Renal cortex interstitium (tissue), 15 donors: ENCODE measurements at places on chromosomes 16 and 17.

GRCh38 chr16:65463652-65464260, 341.9 kb upstream of the CDH11 start:
- no peak for DNase-seq

DNA sequence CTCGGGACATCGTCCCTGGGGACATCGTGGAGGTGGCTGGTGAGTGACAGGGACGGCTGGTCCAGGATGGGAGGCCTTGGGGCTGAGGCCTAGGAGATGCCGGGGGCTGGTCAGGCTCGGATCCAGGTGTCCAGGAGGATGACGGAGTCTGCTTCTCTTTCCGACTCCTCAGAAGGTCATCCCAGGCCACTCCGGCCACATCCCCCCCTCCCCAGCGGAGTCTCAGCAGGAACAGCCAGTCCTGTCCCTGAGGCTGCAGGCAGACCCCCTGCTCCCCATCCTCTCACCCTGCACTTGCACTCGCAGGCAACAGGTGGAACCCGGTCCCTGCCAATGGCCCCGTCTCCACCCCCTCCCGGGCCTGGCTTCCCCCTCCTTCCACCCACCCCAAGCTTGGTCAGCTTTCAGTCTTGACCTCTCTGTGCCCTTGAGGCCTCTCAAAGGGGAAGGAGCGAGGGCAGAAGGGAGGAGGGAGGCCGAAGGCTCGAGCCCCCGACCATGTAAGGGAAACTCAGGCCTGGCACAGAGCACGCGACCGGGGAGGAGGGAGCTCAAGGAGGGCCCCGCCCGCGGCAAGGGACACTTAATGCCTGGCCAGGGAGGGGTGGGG, 4.4 kb downstream of the ATP2A1 start:
- DNase-seq: no peak

DNA sequence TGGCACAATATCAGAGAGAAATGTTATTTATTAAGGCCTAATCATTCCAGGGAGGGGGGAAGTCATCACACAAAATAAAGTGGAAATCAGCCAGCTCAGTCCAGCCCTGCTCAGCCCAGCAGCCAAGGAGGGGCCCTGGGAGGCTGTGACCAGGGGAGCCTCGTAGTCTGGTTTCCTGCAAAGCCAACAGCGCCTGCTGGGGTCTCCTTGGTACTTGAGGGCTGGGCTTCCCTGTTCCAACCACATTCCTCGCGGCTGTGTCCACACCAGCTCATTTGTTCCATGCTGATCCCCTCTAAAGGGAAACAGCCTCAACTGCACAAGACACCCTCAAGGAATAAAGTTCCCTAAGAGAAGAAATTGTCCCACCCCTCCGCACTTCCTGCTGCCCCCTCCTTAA, 154.0 kb downstream of the TMEM132E start:
- DNase-seq: no peak

DNA sequence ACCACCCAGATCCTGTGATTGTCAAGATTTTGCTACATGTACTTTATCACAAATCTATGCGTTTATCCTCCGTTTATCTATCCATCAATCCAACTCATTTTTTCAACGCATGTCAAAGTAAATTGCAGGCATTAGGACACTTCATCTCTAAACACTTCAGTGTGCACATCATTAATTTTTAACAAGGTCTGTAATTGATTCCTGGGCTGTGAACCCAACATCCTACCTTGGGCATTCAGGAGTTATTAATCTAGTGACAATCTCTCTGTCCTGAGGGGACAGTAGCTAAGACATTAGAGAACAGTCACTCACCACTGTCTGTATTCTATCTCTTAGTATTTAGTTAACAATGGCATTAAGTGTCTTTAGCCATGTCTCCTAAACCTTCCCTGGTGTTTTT, 264.7 kb downstream of the SOX9 start:
- DNase-seq: no peak

DNA sequence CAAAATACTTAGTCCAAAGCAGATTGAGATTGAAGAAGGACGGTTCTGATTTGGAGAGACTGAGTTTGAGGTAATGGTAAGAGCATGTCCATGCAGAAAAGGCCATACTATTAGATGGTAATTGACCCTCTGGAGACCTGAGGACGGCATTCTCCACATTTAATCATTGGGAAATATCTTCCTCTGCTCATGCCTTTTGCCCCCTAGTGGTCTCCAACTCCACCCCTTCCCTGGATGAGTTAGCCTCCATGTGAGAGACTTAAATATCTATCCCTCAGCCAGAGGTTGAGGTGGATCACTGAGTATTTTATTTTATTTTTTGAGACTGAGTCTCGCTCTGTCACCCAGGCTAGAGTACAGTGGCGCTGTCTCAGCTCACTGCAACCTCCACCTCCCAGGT, 10.4 kb upstream of the OR3A1 start:
- DNase-seq: no peak

GRCh38 chr16:91484-91883, 13.5 kb downstream of the MPG start:
- no peak for DNase-seq
